Aorta (tissue), 5 donors: ENCODE measurements at places on chromosomes 13 and 19. TPM values are rescaled to one million over a fixed set of nuclear protein-coding genes. Genes with fewer than 3 reads are reported as not detected.

DNA sequence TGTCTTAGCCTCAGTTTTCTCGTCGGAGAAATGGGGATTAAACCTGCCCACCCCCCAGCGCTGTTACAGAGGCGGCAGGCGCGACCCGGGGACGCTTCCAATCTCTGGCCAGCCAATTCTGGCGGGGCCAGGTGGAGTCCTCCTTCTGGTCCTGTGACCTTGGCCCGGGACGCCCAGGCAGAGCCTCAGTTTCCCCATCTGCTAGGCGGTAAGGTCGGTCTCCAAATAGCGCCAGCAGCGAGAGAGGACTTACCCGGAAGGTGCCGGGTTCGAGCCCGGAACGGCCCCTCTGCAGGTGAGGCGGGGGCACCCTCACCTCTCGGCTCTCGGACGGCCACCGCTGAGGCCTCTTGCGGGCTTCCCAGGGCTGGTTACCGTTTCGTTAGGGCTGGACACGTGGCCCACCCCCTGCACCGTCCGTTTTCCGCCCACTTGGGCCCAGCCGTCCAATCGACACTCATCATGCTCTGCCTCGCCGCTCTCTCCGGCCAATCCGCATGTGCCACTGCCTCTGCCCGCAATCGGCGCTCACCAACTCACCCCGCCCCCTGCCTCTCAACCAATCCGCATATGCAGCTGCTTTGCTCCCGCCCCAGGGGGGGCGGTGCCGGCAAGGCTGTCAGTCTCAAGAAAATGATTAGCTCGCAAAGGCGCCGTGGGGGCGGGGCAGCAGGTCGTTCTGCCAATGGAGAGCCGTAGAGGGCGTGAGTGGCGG lies at the start of gene ISOC2:
Gene ISOC2, minus strand, starts transcription at position 384 of the 715 bp plus-strand sequence. CDS start 5,156 bp downstream, outside the sequence.
- peak; percentile 100 for DNase-seq
- peak within 1 kb of the TSS; percentile 28 for H3K4me3 ChIP-seq
- H3K4me1 ChIP-seq, result no peaks in the 10 kb centered on the region

GRCh38 chr19:51103926-51104341 lies 4.3 kb downstream of the CTU1 start:
- no peak for DNase-seq
- H3K4me3 ChIP-seq, result no peak overlapping the region
- no peaks in the 10 kb centered on the region for H3K4me1 ChIP-seq

DNA sequence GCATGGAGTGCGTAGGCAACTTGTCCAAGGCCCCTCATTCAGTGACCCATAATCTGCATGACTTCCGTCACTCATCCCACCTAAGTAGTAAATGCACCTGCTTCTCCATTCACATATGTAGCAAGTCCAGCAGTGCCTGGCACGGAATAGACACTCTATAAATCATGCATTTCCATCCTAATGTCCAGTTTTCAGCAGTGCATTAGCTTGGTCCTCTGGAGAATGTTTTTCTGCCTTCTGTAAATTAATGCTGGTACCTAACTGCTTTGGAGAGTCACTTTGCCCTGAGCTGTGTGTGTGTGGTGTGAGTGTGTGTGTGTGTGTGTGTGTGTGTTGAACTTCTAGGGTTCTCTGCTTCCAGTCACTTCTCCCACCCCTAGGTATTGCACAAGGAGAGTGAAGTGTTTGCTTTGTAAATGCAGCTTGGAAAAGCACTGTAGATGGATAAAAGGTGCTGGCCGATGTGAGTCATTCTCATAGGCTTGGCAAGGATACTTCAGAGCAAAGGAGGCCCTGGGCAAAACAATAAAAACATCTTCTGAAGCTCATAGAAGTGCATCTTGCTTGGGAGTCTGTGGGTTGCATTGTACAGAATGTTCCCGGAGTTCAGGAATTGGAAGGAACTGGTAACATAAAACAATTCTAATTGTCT lies 181.8 kb downstream of the KATNAL1 start:
- H3K4me1 ChIP-seq, result no peaks in the 10 kb centered on the region
- no peaks in the 10 kb centered on the region for H3K27me3 ChIP-seq
- no peaks in the 10 kb centered on the region for H3K36me3 ChIP-seq
- H3K4me3 ChIP-seq, result no peak overlapping the region
- no peak overlapping the region for H3K27ac ChIP-seq

GRCh38 chr19:31761281-31761913 lies 412.2 kb upstream of the TSHZ3 start:
- DNase-seq, result no peak
- H3K27me3 ChIP-seq, result no peaks in the 10 kb centered on the region
- H3K36me3 ChIP-seq, result no peaks in the 10 kb centered on the region
- no peaks in the 10 kb centered on the region for H3K4me1 ChIP-seq
- H3K4me3 ChIP-seq, result no peak overlapping the region

DNA sequence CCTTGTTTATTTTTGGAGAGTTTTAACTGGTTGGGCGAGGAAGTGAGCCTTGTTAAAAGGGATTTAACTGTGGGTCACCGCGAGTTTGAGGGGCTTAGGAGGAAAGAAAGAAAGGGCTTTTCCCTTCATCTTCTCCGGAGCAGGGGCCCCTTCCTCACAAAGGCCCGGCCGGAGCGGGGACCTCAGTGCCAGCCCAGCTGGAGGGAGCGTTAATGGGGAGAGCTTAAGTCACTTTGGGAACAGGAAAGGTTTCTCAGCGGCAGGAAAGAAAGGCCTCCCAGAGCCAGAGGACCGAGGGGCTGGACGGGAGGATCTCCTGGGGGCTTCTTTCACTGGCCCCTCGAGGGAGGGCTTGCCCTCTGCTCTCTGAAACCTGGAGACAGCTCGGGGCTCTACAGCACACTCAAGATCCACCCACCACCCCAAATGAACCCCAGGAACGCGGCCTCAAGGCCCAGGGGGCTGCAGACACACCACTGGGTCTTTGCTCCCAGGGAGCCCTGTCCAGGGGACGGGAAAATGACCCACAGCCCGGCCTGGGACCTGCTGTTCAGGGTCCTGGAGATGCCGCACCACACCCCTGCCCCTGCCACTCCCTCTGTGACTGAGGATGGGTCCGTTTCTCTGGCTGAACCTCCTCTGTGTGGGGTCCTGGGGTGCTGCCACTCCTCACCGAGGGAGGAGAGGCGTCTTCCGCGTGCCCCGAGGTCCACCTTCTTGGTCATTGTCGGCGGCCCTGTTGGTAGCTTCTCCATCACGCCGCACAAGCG lies 128.3 kb downstream of the URI1 start:
- H3K27ac ChIP-seq, result no peak overlapping the region
- H3K4me1 ChIP-seq, result no peaks in the 10 kb centered on the region
- H3K36me3 ChIP-seq, result no peaks in the 10 kb centered on the region
- H3K27me3 ChIP-seq, result no peaks in the 10 kb centered on the region
- H3K4me3 ChIP-seq, result no peak overlapping the region

- H3K27me3 ChIP-seq, result peaks cover 1% of the 10 kb centered on the region
- no peak overlapping the region for H3K27ac ChIP-seq
Observed at GRCh38 chr13:23909606-23910005, 12.3 kb upstream of the C1QTNF9B start.

DNA sequence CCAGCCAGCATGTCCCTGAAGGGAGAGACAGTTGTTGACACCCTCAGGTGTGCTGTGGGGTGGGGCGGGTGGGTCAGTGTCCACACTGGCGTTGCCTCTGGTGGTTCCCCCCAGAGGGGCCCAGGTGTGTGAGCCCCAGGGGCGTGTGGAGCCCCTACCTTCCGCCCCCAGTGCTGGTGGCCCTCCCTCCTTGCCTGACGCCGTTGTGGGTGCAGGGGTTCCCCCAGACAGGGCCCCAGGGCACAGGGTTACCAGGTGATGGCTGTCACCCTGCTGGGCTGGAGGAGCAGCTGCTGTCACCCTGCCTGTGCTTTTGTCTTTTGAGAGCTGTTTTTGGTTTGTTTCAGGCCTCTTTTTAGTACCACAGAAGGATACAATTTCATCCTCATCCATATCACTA lies 27.2 kb downstream of the ATP4B start:
- H3K4me3 ChIP-seq, result no peak overlapping the region
- H3K27me3 ChIP-seq, result no peaks in the 10 kb centered on the region
- H3K36me3 ChIP-seq, result no peaks in the 10 kb centered on the region
- peak; percentile 28 for DNase-seq

DNA sequence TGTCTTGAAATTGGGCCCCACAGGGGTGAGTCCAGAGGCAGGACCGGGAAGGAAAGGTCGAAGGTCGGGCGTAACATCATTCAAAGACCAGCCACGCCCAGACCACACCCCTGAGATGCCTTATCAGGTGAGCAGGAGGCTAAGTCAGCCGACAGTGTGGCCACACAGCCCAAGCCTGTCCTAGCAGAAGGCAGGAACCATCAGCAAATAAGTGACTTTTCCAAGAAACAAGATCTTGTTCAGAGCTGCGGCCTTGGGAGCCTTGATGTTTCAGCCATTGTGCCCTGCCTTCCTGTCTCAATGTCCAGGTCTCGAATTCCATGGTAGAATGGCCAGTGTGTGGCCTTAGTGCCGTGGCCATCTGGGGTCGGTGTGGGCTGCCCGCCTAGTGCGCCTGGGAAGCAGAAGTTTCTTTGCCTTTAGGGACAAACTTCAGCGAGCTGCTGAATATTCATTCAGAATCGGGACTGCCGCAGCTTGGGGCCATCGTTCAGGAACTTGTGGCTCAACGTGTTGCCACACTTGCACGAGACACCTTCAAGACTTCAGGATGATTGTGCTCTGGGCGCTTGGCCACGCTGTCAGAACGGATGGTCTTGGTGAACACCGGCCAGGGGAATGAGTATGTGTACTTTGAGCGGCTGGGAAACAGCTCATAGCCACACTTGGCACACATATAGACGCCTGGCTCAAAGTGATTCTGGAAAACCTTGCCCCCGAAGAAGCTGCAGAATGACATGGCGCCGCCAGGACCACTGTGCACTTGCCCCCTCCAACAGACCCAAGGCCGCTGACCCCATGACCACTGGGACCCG lies 6.1 kb upstream of the IFNL4 start:
- peaks cover 3% of the 10 kb centered on the region for H3K27me3 ChIP-seq
- no peaks in the 10 kb centered on the region for H3K36me3 ChIP-seq
- H3K27ac ChIP-seq, result no peak overlapping the region
- DNase-seq, result no peak

DNA sequence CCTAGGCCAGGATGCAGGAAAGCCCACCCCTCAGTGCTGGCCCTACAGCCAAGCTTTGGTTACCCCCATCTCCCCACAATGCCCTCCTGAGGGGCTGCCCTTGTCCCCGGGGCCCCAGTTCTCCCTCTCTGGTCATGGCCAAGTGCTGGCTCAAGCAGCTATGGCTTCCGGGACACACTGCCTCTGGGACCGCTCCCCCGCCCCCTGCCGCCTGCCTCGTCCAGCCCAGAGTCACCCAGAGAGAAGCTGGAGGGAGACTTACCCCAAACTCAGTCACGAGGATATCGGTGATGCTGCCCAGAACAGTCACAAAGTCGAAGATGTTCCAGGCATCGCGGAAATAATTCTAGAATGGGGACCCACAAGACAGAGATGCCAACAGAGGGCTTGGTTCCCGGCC lies 94.7 kb downstream of the IER2 start:
- no peak overlapping the region for H3K27ac ChIP-seq
- H3K36me3 ChIP-seq, result no peaks in the 10 kb centered on the region
- no peaks in the 10 kb centered on the region for H3K27me3 ChIP-seq
- H3K4me3 ChIP-seq, result no peak overlapping the region
- no peaks in the 10 kb centered on the region for H3K4me1 ChIP-seq

DNA sequence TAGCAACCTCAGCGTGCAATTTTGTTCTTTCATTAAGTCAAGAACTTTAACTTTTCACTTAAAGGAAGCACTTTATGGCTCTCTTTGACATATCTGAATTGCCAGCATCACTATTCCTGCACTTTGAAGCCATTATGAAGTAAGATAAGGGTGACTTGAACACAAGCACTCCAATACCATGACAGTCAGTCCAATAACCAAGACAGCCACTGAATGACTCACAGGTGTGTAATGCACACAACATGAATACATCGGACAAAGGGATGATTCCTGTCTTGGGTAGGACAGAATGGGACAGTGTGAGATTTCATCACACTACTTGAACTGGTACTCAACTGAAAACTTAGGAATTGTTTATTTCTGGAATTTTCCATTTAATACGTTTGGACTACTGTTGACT lies 233.7 kb upstream of the IPO5 start:
- DNase-seq, result no peak
- H3K36me3 ChIP-seq, result no peaks in the 10 kb centered on the region
- peaks cover 9% of the 10 kb centered on the region for H3K4me1 ChIP-seq
- H3K27me3 ChIP-seq, result no peaks in the 10 kb centered on the region
- no peak overlapping the region for H3K27ac ChIP-seq
- H3K4me3 ChIP-seq, result no peak overlapping the region

RFPL4A gene
- total RNA-seq, result not detected

DNA sequence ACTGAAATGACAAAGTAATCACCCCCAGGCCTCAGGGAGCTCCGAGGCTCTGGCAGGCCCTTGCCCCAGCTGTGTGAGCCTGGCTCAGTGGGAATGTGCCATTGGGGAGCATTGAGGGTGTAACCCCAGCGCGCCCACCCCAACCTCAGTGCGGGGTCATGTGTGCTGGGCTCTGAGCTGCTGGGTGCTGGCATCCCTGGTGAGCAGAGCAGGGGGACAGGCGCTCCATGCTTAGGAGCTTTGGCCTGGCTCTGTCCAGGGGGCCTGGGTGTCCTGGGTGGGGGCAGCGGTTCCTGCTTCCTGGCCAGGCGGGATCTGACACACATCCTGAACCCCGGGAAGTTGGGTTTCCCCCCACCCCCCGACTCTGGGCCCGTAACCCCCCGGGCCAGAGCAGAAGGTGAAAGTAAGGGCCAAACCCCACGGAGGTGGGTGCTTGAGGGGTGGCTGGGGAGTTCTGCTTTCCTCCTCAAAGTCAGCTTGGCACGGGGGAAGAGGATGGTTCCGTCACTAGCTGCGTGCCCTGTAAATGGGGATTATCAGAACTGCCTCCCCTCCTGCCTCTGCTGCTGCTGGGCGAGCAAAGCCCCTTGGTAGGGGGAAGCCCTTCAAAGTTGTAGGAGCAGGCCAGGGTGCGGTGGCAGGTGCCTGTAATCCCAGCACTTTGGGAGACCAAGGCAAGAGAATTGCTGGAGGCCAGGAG lies 1.7 kb downstream of the LRP3 start:
- no peaks in the 10 kb centered on the region for H3K36me3 ChIP-seq
- no peak for DNase-seq
- no peak overlapping the region for H3K27ac ChIP-seq
- no peak overlapping the region for H3K4me3 ChIP-seq

DNA sequence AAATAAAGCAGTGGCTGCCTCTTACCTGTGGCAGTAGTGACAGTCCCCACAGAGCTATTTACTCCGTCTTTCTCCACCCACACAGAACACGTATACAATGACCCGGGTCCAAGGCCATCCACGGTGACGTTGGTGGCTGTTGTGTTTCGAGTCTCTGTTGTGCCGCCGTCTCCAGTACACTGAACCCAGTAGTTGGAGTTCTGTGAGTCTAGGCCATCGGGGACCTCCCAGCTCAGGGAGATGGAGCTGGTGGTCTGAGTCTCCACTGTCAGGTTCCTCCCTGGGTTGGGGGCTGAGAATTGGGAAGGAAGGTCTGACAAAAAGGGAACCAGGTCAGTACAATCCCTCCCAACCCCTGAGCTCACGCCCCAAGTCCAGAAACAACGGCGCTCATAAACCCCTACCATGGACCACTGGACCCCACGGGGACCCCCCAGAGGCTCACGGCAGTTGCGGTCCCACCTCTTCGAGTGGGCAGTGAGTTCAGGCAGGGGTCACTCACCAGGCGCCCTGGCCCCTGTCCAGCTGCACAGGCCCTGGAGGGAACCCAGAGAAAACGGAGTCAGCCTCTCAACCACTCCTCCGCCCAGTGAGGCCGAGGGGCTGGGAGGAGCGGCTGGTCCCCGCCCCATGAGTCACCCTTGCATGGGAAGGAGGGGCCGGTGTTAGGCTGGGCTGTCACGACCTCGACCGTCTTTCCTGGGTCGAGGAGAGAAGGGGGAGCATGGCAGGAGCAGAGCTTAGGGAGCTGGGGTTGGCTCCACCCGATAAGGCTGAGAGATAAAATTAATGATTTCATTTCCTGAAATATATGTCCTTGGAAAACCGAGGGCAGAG lies 2.4 kb downstream of the PTPRH start:
- H3K27me3 ChIP-seq, result no peaks in the 10 kb centered on the region
- no peak overlapping the region for H3K27ac ChIP-seq
- H3K36me3 ChIP-seq, result no peaks in the 10 kb centered on the region
- H3K4me3 ChIP-seq, result no peak overlapping the region
- no peaks in the 10 kb centered on the region for H3K4me1 ChIP-seq
- peak; percentile 84 for DNase-seq
